ENCODE measurements at places on chromosomes 16 and 17.

GRCh38 chr17:37176723-37177122 is 199.1 kb upstream of the C17orf78 start:
- no peak for DNase-seq

GRCh38 chr17:33786478-33786877 is 468.6 kb upstream of the CCL2 start:
- no peak for DNase-seq

DNA sequence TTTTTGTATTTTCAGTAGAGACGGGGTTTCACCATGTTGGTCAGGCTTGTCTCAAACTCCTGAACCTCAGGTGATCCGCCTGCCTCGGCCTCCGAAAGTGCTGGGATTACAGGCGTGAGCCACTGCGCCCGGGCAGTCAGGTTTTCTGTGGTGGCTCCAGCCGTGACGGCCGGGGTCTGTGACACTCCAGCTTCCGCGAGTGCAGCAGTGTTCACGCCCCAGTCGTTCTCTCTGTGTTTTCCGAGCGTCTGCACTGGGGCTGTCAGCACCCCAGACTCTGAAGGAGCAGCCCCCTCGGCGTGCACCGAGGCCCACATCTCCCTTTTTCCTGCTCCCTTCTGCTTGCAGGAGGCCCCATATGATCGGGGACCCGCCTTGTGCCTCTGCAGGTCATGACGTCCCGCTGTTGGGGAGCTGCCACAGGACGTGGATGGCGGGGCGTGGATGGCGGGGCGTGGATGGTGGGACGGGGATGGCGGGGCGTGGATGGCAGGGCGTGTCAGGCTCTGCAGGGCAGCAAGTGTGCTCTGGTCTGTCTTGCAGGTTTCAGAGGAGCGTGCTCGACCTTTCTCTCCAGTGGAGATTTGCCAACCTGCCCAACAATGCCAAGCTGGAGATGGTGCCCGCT is 5.7 kb downstream of the ASPSCR1 start:
- no peak for DNase-seq

GRCh38 chr17:30552994-30553566 is 75.9 kb downstream of the GOSR1 start:
- no peak for DNase-seq

DNA sequence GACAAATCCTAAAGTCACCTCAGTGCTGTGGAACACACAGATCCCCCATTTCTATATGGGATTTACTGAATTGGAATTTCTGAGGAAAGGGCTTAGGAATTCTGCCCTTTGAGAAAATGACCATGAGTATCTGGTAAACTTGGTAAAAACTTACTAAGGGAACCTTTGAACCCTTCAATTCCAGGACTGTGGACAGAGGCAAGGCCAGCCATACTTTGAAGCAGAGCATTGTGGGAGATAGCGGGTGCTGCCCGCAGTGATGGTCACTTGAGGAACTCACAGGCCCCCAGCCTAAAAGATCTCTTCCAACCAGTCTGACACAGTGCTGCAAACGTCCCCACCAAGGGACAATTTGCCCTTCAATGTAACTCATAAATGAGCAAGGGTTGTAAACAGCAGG is 61.4 kb downstream of the IRX6 start:
- no peak for DNase-seq

GRCh38 chr17:73003487-73003886 is 89.0 kb downstream of the SLC39A11 start:
- no peak for DNase-seq

DNA sequence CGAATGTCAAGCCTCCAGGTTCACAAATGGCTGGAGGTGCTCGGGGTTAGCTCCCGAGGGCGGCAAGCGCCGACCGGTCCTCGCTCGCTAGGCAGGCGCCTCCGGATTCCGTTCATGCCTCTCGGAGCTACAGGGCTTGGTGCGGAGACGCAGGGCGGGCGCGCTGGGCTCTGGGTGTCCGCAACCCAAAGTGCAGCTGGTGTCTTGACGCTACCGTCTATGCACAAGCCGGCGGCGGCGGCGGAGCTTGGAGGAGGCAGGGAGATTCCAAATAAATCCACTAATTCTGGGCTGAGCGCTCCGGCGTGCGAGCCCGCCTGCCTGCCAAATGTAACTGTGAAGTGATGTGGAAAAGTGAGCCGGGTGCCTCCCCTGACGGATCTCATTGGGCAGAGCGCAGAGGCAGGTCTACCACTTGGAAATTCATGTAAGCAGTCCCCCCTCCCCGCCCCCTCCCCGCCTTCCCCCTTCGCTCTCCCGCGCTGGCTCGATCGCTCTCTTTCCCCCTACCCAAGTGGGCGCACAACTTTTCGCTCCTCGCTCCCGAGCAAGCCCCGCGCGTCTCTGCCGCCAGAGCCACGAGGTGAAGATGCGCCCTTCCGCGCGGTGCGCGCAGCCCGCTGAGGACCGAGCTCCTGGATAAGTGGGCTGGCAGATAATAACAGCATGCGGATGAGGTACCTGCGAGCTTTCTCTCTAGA is at the start of gene CDH8:
TSS of gene CDH8 (minus strand) at position 338 of the 701 bp plus-strand sequence. CDS start 15,035 bp downstream, outside the sequence.
- DNase-seq = no peak

GRCh38 chr16:64242492-64242891 is 879.4 kb downstream of the CDH11 start:
- DNase-seq = no peak

DNA sequence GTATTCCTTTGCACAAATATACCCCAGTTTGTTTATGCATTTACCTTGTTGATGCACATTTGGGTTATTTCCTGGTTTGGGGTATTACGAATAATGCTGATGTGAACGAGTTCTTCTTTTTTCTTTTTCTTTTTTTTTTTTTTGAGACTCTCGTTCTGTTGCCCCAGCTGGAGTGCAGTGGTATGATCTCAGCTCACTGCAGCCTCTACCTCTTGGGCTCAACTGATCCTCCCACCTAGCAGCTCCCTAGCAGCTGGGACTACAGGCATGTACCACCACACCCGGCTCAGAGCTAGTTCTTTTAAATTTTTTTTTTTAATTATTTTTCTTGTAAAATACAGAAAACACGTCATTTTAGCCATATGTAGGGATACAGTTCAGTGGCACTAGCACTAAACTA is 14.1 kb downstream of the RAB40C start:
- no peak for DNase-seq

DNA sequence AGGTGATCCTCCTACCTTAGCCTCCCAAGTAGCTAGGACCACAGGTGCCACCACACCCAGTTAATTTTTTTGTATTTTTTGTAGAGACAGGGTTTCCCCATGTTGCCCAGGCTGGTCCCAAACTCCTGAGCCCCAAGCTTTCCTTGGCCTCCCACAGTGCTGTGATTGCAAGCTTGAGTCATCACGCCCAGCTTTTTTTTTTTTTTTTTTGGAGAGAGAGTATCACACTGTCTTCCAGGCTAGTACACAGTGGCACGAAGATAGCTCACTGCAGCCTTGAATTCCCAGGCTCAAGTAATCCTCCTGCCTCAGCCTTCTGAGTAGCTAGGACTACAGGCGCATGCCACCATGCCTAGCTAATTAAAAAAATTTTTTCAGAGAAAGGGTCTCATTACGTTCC is 27.2 kb downstream of the HEATR9 start:
- no peak for DNase-seq

GRCh38 chr16:4519274-4520058 is 19.1 kb downstream of the CDIP1 start:
- DNase-seq = no peak

GRCh38 chr16:80631581-80631980 is 90.8 kb downstream of the DYNLRB2 start:
- DNase-seq = no peak

GRCh38 chr16:78775161-78775561 is 675.7 kb downstream of the WWOX start:
- DNase-seq = peak; percentile 85

- DNase-seq = no peak
These were observed 102.7 kb upstream of the NOL11 start for GRCh38 chr17:67615011-67615561.

DNA sequence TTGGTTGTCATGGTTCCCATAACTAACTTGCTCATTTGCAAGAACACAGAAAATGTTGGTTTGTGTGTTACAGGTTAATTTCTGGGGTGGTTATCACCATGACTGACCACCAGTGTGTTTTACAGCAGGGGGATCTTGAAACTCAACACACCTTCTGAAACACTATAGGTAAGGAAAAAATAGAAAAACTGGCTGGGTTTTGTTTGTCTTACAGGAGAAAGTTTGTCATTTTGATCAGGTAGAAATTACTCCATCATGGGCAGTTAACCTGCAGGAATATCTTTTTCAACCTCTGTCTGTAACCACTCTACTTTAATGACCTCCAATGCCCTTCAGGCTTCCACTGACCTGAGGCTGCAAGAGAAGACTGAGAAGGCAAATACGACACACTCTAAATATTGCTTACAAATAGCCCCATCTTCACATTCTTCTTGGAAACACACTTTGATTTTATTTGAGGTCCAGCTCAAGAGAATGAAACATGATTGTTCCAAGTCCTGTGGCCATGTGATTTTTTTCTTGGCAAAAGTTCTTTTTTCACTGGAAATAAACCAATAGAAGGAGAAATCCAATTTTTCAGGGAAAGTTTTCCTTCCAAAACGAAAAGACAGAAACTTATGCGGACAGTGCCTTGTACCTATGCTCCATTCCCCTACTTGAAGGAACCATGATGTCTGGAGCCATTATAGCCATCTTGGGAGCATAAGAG is 428.7 kb upstream of the SALL1 start:
- no peak for DNase-seq

GRCh38 chr16:27189335-27189972 is 13.9 kb upstream of the KDM8 start:
- DNase-seq = no peak

GRCh38 chr17:74770498-74771318 is 5.4 kb downstream of the NAT9 start:
- peak; percentile 78 for DNase-seq

DNA sequence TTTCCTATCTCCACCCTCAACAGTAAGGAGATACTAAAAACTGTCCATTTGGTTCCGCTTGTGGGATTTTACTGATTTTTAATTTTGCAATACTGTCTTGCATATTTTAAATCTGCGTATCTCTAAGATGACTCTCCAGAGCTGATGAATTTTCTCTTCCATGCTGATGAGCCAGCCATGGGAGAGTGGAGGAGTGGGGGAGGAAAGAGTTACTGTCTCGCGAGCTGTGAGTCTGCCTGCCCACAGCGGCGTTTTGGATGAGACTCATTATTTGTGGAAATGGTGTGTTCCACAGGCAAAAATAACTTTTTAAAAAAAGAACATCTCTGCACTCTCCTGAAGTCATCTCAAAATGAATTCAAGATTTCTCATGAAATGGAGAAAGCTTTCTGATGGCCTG is 34.6 kb upstream of the MYOCD start:
- DNase-seq = no peak

GRCh38 chr16:51697454-51697853 is 546.4 kb upstream of the SALL1 start:
- DNase-seq = no peak

DNA sequence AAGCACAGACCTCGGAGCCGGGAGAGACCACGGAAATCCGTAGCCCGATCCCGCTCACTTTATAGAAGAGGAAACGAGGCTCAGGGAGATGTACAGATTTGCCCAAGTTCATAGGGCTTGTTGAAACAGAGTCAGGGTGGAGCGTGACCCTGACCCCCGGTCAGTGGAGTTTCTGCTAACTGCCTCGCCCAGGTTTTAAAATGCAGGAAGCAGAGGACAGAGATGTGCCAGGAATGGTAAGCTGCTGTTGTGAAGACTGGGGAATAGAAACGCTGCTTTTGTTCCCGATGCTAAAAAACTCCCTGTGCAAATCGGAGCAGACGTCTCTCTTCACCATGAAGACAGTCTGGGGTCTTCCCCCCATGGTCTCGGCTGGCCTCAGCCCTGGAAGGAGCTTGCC is 403.0 kb downstream of the SEC14L1 start:
- DNase-seq = no peak

- no peak for DNase-seq
These were observed 3.8 kb downstream of the STX1B start for GRCh38 chr16:31006589-31006988.

GRCh38 chr16:86519649-86520316 is 9.5 kb downstream of the FOXF1 start:
- DNase-seq = peak; percentile 68

DNA sequence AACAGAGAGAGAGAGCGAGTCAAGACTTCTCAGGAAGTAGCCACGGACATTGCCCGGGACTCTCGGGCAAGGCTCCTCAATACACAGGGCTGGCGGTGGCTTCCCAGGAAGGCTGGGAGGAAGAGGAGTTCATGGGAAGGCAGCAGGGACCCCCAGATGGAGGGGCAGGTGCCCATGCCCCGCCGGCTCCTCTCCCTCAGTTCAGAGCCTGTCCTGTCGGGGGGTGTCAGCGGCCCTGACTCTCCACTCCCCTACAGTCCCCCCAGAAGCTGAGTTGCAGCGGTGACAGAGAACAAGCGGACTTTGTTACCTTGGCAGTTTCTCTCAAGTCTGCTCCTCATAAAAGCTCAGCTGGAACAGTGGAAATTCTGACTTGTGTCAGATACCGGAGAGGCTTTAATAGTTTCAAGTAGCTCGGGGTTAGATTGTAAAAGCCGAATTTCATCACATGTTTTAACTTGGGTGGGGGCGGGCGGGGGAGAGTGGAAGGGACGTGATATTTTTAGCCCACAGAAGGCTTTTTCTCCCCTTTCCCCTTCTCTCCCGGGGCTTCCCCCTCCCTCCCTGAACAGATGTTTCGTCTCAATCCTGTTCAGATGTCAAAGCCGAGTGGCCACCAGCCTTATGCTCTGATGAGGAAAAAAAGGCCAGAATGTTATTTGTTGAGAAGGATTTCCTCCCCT is 65.2 kb downstream of the NKD1 start:
- no peak for DNase-seq

GRCh38 chr17:77456271-77456950 is 315.6 kb downstream of the SEC14L1 start:
- DNase-seq = peak; percentile 45

GRCh38 chr17:50872710-50873424 is 6.7 kb upstream of the TOB1 start:
- DNase-seq = peak; percentile 60

DNA sequence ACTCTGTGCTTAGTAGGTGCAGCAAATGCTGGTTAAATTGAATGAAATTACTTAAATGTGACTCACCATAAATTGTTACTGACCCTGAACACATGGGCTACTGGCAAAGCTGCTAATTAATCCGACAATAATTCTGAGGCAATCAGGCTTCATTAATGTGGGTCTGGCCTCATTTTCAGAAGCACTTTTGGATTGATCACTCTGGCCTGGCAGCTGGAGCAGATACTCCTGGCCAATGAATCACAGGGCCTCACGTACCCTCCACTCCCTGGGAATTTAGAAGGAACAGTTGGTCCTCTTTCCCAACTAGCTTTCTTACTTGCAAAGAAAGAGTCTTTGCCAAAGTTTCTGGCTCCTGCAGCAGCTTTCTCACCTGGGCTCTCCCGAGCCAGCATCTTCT is 162.0 kb upstream of the ZKSCAN2 start:
- no peak for DNase-seq

- DNase-seq = peak; percentile 53
These were observed 857 bp upstream of the STAT5A start for GRCh38 chr17:42287305-42287976.

DNA sequence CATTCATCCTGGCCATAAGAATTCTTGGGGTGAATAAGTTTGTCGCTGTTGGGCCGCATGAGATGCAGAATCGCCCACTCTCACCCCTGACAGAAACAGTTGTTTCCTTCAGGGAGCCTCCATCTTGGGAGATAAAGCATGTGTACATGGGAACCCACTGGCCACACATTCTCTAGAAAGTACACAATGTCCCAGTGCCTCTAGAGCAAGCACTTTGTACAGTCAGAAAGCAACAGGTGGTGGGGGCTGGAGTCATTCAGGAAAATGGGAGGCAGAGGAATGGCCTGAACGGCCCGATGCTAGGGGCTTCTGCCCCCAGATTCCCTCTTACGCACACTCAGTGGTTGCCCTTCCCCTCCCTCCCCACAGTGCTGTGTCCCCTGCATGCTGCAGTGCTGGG is 16.1 kb downstream of the ACE start:
- DNase-seq = no peak

GRCh38 chr17:71872843-71873485 is 247.9 kb upstream of the SOX9 start:
- DNase-seq = no peak

Data from stimulated activated CD4-positive, alpha-beta T cell treated with anti-CD3 and anti-CD28 coated beads, Interleukin-15, amount 100 ng/mL, for 24 hours (primary cell).